Putamen (tissue), 1 donor: ENCODE measurements at places on chromosomes 11 and 22.

DNA sequence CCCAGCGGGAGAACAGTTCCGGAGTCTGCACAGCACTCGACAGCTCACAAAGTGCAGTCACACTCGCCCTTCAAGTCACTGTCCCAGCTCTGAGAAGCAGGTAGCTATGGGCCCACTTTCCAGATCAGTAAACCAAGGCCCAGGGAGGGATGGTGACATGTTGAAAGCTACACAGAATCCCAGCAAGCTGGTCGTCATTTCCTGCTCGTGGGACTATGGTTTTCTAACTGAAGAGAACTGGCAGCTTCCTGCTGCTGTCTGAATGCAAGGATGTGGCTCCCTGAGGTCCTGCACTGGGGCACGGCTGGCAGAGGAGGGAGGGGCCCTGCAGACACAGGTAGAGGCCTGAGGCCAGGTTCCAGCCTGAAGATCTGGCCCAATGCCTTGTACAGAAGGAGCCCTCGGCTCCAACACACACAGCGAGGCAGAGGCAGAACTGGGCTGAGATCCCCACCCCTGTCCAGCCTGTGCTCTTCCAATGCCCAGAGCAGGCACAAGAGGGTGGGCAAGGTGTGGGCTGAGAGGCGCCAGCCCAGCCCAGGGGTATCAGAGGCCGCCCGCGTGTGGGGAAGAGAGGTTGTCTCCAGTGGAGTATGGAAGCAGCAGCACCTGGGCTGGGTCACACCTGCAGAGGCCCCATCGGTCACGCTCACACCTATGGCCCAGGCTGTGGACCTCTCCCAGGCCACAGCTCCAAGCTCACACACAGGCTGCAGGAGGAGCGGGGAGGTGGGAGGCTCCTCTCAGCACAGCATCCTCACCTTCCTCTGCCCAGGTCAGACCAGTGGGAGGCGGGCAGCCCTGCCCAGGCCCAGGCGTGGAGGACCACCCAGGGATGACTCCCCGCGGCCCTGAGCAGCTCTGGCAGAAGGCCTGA is 119.2 kb downstream of the PHF21B start:
- no peak for DNase-seq

- no peak for DNase-seq
Observed at GRCh38 chr11:117484156-117484555, 156.5 kb downstream of the CEP164 start.

- no peak for DNase-seq
Observed at GRCh38 chr11:45267652-45268299, 18.4 kb downstream of the SYT13 start.

- no peak for DNase-seq
Observed at GRCh38 chr22:20520093-20520511, 12.7 kb downstream of the MED15 start.

DNA sequence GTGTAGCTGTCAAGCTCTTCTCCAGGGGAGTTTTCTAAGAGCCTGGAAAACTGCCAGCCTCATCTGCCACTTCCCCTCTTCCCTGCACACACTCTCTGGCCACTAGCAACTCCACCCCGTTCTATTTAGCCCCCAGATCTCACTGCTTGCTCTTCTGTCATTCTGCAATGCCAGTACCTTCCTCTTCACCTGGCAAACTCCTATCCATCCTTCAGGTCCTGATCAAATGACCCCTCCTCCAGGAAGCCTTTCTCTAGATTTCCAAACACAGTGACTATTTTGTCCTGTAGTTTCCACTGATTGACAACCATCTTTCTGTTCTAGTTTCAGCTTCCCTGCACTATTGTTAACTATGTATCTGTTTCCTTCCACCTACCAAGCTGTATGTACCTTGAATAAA is 437.7 kb downstream of the SOX6 start:
- no peak for DNase-seq

GRCh38 chr22:36565686-36566085 is 36.7 kb upstream of the EIF3D start:
- no peak for DNase-seq

GRCh38 chr11:73177778-73178539 is 35.8 kb upstream of the FCHSD2 start:
- peak; percentile 77 for DNase-seq

- DNase-seq = no peak
Observed at GRCh38 chr11:6584528-6584927, 18.9 kb downstream of the RRP8 start.

- no peak for DNase-seq
Observed at GRCh38 chr22:43953988-43954785, 1.1 kb upstream of the SAMM50 start.

DNA sequence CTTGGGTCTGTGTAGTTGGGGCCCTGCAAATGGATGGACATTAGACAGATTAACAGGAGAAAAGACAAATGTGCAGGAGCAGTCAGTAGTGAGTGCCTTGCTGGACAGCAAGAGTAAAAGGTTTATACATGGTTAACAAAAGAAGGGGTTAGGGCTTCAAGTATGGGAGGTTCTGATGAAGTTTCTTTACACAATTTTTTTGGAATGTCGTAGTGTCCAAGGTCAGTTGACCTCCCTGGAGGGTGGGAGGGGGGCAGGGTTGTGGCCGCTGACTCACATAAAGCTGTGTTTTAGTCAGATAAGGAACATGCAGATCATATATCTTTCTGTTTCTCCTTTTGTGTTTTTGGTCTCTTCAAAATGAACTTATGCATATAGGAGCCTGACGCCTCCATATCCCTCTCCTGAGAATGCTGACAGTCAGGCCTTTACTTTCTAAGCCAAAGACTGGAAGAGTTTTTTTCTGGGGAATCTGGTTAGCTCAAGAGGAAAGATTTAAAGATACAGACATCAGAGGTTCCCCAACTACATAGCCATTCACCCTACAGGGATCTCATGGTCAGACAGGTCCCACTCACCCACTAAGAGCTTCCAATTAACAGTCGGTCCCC is 134.3 kb downstream of the NECTIN1 start:
- DNase-seq = no peak

DNA sequence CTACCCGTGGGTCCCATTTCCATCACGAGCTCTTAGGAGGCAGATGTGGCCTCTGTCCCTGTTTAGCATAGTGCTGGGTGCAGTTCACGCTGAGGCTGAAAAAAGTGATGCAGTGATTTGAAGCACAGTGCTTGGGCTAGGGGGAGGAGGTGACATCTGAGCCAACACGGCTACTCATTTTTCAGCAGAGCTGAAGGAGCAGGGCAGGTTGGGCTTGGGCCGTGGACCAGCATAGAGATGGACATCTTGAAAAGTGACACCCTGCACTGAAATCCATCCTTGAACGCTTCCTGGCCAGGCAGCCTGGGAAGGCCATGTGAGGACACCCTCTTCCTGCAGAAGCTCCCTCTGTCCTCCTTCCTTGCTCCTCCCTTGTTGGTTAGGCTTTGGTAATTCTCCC is 66.4 kb downstream of the ADAMTS15 start:
- DNase-seq = no peak

GRCh38 chr11:12433121-12433520 is 55.8 kb downstream of the PARVA start:
- no peak for DNase-seq

DNA sequence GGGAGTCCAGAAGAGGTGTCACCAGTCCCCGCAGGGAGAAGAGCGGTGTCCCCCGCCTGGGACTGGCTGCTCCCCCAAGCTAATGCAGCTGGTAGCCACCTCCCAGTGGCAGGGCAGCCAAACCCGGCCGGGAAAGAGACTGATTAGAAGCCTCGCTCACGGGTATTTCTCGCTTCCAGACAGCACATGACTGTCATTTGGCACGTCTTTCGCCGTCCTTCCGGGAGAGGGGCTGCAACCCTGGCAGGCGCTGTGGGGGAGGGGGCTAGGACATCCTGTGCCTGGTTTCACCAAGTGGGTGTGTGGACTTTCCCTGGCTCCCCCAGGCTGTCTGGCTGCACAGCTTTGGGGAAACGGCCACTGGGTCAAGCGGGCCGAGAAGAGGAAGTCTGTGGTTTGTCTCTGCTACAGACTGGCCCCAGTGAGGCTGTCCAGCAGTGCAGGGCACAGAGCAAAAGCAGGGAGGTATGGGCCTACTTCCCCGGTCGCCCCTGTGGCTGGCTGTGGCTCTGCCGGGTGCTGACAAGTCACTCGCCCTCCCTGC is 3.8 kb downstream of the CD81 start:
- peak; percentile 49 for DNase-seq

- no peak for DNase-seq
Observed at GRCh38 chr11:131744847-131745246, 374.4 kb downstream of the NTM start.

GRCh38 chr11:66080055-66080817 is 10.2 kb downstream of the PACS1 start:
- DNase-seq = no peak

GRCh38 chr11:1233351-1234053 is 10.6 kb downstream of the MUC5B start:
- DNase-seq = no peak

GRCh38 chr11:88194990-88195389 is 19.7 kb upstream of the RAB38 start:
- no peak for DNase-seq

DNA sequence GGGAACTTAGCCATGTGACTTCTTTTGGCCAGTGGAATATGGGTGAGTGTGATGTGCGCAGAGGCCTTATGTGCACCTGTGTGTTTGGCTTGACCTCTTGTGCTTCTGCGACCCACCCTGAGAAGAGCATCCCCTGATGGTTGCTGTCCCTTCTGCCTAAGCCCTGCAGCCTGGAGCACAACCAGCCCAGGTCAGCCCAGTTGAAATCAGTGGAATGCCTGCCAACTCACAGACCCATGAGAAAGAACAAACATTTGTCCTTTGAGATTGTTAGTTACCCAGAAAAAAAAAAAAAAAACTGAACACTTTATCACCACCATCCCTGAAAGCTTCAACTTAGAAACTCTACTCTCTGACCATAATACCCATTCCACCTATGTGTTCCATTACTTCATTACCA is 38.5 kb downstream of the PAMR1 start:
- DNase-seq = no peak

DNA sequence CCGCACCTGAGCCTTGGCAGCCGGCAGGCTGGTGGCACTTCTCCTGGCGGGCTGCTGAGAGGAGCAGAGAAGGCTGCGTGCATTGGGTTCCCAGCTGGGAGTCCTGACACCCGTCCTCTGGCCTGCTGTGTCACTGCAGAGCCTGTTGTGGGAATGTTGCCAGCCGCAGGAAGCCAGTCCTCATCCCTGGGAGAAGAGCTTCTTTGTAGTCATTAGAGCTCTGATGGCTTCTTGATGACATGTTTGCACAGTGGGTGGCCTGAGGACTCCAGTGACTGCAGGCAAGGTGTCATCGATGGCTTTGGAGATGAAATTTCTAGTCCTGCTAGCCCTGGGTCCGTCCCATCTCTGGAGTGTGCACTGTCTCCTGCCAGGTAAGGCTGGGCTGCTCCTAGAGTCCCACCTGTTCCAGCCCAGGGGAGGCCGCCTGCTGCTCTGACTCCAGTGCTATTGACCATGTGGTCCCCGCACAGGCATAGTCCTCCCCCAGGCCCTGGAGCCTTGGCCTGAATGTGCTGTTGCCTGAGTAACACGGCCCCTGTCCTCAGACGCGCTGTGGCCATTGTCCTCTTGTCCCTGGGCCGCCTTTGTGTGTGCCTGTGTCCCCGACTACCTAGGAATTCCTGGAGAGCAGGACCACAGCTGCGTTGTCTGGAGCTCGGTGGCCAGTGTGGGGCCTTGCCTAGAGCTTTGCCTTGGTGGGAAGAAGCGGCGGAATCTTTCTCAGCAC is 129.2 kb downstream of the CACNA1I start:
- no peak for DNase-seq

DNA sequence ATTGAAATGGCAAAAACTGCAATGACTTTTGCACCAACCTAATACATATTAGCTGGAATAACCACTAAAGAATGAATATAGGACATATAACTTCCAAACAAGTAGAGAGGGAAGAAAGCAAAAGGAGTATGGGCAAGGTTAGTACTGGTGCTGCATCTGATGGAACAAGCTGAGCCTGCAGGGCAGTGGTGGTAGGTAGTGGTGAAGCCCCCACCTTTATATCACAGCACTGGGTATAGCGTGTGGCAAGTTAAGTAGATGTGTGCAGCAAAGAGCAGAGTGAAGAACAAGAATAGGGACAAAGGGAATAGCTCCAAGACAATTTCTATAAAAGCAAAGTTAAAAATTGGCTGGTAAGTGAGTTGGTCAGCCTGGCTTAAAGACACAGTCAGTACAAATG is 62.3 kb downstream of the CTNND1 start:
- no peak for DNase-seq

- peak; percentile 31 for DNase-seq
Observed at GRCh38 chr11:82701847-82702520, 31.7 kb downstream of the FAM181B start.

- DNase-seq = no peak
Observed at GRCh38 chr11:126951465-126951864, 49.1 kb downstream of the KIRREL3 start.

DNA sequence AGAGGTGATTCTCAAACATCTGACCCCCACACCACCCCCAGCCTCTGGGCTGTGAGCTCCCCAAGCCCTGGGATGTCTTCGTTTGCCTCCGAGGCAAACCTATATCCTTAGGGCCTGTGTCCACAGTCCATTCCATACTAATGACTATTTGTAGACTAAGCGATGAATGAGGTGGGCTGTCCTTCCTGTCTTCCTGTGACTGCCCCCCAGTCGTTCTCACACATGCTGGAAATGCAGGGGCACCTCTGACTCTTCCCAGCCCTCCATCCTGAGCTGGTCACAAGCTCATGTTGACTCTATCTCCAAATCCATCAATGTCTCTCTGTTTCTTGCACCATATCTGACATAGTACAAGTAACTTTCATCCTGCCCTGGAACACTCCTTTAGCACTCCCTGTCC is 4.8 kb downstream of the ATG16L2 start:
- no peak for DNase-seq

DNA sequence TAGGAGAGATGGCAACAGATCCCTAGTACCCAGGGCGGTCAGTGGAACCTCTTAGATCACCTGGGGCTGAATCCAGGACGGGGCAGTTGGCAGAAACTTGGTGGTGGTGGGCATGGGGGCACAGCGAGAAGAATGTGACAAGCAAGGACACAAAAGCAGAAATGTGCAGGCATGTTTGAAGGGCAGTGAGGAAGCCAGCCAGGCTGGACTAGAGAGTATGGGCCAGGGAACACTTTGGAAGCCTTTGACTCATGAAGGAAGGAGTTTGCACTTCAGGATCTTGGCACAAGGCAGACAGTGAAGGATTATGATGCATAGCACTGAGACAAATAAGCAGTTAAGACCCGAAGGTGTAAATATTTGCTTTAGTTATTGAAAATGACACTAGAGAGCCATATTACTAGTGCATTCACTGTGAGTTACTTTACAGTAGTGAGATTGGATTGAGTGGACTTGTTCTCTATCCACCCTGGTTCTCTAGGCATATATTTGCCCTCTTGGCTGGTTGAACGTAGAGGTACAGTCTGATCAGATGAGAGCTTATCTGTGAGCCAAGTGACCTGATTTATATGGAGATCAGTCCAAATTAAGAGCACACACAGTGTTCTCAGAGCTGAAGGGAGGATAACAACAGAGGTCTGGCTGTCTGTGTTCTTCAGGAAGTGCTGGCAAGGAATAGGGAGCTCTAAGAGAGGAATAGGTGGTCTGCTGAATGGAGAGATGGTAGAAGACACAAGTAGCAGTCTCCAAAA is 210.4 kb downstream of the SNX19 start:
- DNase-seq = no peak

GRCh38 chr11:100663583-100663982 is 23.5 kb upstream of the ARHGAP42 start:
- DNase-seq = no peak

GRCh38 chr22:44567846-44568493 is 69.9 kb upstream of the RTL6 start:
- no peak for DNase-seq
